ENCODE measurements at places on chromosomes 11 and 22. TPM values are rescaled to one million over a fixed set of nuclear protein-coding genes. Genes with fewer than 3 reads are reported as not detected.

Gene KRTAP5-2
- 3.1 TPM for total RNA-seq

Gene APOA4
- not detected for total RNA-seq

Gene OR51B4
- not detected for total RNA-seq

Gene P2RY6
- total RNA-seq, result 0.99 TPM

Gene EXPH5
- total RNA-seq, result 17.6 TPM

Gene SCUBE1
- 0.20 TPM for total RNA-seq

Gene SCN2B
- 2.8 TPM for total RNA-seq

Gene TREH
- not detected for total RNA-seq

Gene MYRF
- total RNA-seq, result 0.30 TPM

Gene TBX10
- not detected for total RNA-seq

Gene MRPL16
- 24.7 TPM for total RNA-seq

Gene POU2AF2
- not detected for total RNA-seq

Gene CCDC89
- 1.8 TPM for total RNA-seq

Gene NAV2
- total RNA-seq, result 13.6 TPM

Gene SYTL2
- total RNA-seq, result 40.4 TPM

Gene RPLP2
- 391 TPM for total RNA-seq

Gene ANO9
- 7.3 TPM for total RNA-seq

Gene BEST1
- total RNA-seq, result 2.1 TPM

Gene PLET1
- total RNA-seq, result not detected

Gene PATE2
- not detected for total RNA-seq

Gene LBHD1
- 6.4 TPM for total RNA-seq

Gene LRRC75B
- 6.2 TPM for total RNA-seq

Gene KRTAP5-9
- not detected for total RNA-seq

Gene USP2
- 7.0 TPM for total RNA-seq

Gene IRAG1
- 3.4 TPM for total RNA-seq

Gene LRRC51
- 2.4 TPM for total RNA-seq

Gene OR52A5
- total RNA-seq, result not detected

Gene TBX1
- total RNA-seq, result 4.8 TPM

Gene RFPL1
- not detected for total RNA-seq

Gene OR52I1
- not detected for total RNA-seq

Gene PVALB
- total RNA-seq, result not detected

Gene GAB4
- not detected for total RNA-seq

Gene SLC35E4
- total RNA-seq, result 2.8 TPM

Gene DDX25
- total RNA-seq, result 0.20 TPM

Gene CADM1
- total RNA-seq, result 32.0 TPM

Gene PAK1
- total RNA-seq, result 35.2 TPM
